NCI-H1930 (cell line): ENCODE measurements at places on chromosomes 2 and 18.

DNA sequence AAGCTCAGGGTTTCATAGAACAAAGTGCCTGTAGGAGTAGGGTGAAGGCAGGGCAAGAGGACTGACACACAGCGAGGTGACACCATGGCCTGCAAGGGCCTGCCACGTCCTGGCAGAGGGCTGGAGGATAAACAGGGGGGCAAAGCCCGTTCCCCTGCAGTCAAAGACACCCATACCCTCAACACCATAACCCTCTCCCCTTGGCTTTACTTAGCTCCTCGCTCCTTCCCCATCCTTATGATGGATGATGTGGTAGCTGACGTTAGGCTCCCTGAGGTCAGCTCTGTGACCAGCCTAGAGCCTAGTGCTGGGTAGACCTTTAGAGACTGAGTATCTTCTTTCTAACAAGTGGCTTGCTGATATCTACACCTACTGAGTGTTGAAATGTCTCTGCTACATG is 683.3 kb upstream of the HS6ST1 start:
- no peak for DNase-seq

GRCh38 chr2:239034561-239035341 is 186.9 kb downstream of the TWIST2 start:
- no peak for DNase-seq

DNA sequence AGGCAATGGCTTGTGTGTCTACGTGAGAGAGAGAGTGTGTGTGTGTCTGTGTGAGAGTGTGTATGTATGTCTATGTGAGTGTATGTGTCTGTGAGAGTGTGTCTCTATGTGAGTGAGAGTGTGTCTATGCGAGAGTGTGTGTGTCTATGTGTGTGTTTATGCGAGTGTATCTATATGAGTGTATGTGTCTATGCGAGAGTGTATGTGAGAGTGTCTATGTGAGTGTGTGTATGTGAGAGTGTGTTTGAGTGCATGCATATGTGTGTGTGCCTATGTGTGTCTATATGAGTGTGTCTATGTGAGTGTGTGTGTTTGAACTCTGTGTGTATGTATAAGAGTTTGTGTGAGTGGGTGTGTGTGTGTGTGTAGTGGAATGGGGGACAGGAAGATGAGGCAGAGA is 9.8 kb upstream of the GNLY start:
- no peak for DNase-seq

DNA sequence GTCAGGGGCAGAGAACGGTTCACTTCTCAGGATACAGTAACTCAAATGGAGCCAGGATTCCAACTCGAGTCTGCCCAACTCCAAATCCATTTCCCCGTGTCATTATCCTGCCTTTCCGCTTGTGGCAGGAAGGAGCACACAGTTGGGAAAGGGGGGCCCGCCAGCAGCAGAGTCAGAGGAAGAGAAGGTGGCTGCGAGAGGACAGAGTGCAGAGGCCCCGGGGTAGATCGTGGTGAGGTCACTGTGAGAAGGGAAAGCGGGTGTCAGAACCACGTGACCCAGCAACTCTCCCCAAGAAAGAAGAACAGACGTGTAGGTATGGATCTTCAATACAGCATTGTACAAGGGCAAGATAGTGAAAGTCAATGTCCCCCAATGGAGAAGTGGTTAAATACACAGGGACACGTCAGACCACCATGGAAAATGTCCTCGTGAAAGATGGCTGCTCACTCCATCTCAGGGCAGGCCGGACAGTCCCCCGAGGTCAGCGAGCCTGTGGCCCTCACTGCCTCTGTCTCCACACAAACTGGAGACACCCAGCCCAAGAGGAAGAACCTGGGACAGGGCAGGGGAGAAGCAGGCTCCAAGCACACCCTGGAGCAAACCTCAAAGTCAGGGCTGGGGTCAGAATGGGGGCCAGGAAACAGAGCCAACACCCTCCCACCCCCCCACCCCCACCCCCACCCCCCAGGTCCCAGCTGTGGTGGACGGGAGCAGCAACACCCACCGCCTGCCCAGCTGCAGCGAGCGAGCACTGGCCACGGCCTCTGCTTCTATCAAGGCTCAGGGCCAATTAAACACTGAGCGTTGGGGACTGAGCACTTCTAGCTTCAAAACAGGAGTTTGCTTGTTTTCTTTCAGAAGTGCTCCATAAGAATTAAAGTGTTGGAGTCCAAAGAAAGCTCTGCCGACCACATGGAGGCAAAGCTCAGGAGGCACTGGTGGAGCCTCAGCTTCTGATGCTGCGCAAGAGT is 92.7 kb downstream of the EIPR1 start:
- no peak for DNase-seq
